ENCODE measurements at places on chromosomes 16 and 17.

GRCh38 chr16:88681709-88682451 is 4.4 kb downstream of the SNAI3 start:
- no peak for DNase-seq

DNA sequence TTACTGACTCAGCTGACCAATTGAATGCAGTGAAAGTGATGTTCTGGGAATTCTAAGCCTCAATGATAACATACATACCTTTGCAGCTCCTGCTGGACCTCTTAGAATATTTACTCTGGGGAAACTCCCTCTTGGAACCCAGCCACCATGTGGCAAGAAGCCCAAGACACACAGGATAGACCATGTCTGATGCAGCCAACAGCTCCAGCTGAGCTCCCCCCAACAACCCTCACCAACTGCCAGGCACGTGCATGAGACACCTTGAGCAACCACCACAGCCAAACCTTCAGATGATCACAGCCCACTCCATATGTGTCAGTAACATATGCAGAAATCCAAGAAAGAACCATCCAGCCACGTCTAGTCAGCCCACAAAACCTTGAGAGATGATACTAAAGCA is 53.0 kb downstream of the XYLT1 start:
- DNase-seq, result no peak

DNA sequence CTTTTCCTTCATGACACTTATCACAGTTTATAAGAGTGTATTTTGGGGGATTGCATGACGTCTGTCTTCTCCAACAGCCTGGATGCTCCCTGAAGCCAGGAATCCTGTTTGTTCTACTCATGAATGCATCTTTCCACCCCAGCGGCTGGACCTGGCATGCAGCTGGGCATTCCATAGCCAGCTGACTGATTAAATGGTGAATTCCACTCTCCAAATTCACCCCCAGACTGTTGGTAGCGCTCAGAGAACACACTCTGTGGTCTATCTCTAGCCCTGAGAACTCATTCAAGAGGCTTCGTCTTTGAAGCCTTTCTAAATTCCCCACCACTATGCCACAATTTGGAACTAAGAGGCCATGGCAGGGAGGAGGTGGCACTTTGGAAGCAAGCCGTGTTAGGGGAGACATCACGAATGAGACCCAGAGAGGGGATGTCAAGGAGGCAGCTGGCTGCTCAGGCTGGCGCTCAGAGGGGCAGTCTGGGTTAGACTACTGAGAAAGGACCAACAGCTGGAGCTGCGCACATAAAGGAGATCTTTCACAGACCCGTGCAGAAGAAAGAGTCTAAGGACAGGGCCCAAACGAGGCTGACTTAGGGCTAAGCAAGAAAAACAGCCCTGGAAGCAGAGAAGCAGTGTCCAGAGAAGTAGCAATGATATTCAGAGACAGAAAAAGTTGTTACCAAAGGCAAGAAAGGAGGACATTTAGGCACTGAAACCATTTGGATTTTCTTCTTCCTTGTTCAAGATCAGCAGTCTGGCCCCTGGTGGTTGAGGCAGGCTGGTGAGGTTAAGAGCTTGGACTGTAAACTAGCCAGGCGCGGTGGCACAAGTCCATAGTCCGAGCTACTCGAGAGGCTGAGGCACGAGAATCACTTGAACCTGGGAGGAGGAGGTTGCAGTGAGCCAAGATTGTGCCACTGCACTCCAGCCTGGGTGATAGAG is 42.4 kb upstream of the ZNF629 start:
- peak; percentile 36 for DNase-seq

- no peak for DNase-seq
These were observed 7.2 kb downstream of the PIPOX start for GRCh38 chr17:29050176-29050575.

GRCh38 chr16:24524855-24525677 is 14.3 kb upstream of the RBBP6 start:
- DNase-seq, result no peak

- peak; percentile 23 for DNase-seq
These were observed 188.6 kb upstream of the PSMD7 start for GRCh38 chr16:74107795-74108610.

DNA sequence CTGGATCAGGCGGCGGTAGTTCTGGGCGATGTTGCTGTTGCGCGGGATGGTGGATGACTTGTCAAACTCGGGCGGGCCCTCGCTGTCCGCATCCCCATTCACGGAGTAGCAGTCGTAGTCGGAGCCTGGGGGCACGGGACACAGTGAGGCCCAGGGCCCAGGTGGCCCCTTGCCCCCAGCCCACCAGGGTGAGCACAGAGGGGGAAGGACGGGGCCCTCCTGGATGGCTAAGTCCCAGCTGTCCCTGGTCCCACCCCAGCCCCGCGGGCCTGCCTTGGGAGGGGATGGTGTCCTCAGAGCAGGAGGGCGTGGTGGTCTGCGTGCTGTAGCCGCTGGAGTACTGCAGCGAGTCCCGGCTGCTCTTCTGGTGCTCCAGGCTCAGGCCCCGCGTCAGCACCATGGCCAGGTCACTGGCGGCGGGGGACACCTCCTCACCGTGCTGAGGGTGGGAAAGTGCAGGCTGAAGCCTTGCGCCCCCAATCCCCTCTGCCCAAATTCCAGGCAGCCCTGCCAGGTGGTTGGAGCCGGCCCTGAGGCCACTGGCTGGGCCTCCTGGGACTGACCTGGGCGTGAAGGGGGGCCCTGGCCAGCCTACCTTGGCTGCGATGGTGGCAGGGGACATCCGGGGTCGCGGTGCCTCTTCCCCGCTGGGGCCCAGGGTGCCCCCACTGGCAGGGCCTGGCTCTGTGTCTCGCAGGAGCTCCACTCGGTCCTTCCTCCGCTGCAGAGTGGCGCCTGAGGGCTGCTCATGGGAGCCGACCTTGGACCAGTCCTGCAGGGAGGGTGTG is 18.2 kb downstream of the IL34 start:
- DNase-seq, result no peak

Measured in HuH-7.5 (cell line).